Stimulated activated CD4-positive, alpha-beta T cell treated with anti-CD3 and anti-CD28 coated beads, Interleukin-12 subunit alpha, Interleukin-12 subunit beta, amount 100 ng/mL, for 48 hours (primary cell): ENCODE measurements at places on chromosomes 7 and 10.

DNA sequence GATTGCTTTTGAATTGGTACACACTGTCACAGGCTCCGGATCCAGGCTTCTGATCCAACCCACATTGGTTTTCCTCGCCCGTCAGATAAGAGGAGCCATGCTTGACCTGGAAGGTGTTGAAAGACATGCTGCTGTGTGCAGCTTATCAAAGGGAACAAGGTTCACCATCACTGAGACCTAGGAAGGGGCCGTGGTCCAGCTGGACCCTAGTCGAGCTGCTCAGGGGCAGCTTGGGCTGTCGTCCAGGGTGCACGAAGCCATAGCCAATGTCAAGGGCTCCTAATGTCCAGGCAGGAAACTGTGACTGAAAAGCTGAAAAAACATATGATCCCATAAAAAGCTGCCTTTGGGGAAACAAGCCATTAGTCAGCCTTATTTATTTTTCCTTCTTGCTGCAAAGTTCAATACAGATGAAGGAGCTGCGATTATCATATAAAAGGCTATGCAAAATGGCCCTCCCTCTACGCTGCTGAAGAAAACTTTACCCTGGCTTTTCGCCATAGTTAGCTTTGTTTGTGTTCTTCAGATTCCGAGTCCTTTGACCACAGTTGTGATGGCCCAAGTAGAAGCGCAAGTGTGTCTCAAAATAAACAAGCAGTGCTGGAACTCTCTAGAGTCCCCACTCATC, 118.0 kb downstream of the CREB5 start:
- DNase-seq: no peak

DNA sequence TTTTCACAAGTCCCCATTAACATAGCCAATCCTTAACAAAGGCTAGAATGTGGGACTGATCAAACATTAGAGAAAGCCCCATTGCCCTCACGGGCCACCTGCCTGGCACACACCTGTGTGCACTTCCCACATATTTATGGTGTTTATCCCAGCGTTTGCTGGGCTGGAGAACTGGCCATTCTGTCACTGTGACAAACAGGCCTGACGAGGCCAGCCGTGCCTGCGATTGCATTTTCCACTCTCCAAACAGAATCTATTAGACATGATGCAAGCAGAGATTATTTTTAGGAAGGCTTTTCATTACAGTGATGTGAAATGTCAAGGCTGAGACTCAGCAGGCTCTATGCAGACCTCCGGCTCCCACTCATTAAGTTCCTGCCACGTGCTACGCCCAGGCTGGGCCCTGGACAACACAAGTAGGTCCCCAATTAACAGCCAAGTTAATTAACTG, 20.4 kb downstream of the PTPRN2 start:
- DNase-seq: no peak

- DNase-seq: no peak
These were observed 266.7 kb downstream of the PRKG1 start for GRCh38 chr10:51340845-51341610.

GRCh38 chr10:30499816-30500215, 65.8 kb downstream of the MAP3K8 start:
- no peak for DNase-seq

DNA sequence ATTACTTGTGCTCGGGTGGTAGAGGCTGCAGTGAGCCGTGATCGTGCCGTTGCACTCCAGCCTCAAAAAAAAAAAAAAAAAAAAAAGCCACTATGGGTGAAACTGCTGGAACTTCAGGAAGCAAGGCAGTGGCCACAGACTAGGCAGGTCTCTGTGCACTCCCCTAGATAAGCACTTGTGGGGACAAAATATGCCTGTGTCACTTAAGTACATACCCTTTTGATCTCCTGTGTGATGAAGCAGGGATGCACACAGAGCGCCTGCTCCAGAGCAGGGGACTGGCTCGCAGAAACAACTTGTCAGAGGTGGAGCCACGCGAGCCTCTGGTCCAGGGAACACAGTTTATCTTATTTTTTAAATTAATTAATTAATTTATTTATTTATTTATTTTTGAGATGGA, 42.9 kb upstream of the PSAP start:
- no peak for DNase-seq

GRCh38 chr10:1315178-1315577, 259.0 kb downstream of the WDR37 start:
- DNase-seq: no peak

- DNase-seq: no peak
These were observed 40.3 kb downstream of the CYTH3 start for GRCh38 chr7:6232116-6232515.
